Suppressor macrophage (primary cell): ENCODE measurements at places on chromosomes 7 and 10.

DNA sequence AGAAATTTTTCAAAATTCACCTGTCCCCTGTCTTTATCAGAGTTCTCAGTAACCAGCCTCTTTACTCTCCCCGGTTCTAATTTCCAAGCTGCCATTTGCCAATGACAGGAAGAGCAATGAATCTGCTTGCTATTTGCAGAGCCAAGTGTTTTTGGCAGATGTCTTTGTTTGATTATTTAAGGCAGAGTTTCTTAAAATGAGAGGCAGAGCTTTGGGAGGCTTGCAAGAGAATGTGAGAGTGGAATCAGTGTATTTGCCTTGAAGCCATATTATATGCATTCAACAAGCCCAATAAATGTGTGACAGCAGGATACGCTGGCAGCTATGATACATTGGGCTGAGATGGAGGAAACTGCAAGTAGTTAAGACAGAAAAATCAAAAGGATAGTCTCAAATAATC is 196.5 kb downstream of the PHF14 start:
- no peak for DNase-seq

DNA sequence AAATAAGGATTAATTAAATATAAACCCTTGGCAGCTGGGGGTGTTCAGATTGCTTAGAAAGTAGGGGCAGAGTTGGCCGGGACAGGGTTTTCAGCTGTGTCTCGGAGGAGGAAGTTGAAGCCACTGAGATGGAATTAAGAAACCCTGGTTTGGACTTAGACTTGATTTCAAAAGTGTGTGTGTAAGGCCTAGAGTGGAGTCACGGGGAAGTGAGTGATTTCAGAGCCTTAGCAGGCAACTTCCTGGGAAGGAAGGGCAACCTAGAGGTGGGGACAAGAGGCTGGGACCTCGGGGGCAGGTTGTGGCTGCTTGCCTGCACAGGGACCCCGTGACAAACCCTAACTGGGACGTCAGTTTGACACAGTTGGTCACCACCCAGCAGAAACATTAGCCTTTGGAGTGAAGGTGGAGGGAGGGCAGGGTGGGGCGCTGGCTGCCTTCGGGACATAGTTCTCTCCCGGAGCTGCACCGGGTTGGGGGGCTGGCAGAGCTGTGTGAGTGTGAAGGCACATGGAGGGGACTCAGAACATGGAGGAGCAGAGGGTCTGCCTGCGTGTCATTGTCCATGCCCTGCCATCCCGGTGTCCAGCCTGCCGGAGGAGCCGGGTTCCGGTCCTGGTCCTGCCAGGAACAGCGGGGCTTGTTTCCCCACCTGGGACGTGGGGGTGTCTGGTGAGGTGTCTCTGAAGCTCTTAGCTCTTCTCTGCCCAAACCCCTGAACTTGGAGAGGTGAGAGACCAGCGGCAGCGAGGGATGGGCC is 1.8 kb downstream of the BRI3 start:
- peak; percentile 91 for DNase-seq

GRCh38 chr7:31508823-31509222 is 5.1 kb upstream of the ITPRID1 start:
- no peak for DNase-seq

DNA sequence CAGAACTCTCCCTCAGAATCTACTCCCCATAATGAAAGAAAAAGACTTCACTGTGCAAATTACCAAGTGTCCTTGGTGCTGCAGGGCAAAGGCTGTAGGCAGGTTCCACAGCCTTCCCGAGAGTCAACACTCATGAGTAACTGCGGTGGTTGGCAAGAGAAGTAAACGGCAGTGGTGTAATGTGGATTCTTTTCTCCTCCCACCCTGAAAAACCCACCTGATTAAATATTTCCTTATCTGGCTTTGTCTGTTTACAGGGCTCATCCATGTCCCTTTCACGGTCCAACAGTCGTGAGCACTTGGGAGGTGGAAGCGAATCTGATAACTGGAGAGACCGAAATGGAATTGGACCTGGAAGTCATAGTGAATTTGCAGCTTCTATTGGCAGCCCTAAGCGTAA is 300.9 kb downstream of the BICC1 start:
- DNase-seq = no peak

GRCh38 chr10:118853916-118854315 is 99.1 kb upstream of the CACUL1 start:
- DNase-seq = no peak

DNA sequence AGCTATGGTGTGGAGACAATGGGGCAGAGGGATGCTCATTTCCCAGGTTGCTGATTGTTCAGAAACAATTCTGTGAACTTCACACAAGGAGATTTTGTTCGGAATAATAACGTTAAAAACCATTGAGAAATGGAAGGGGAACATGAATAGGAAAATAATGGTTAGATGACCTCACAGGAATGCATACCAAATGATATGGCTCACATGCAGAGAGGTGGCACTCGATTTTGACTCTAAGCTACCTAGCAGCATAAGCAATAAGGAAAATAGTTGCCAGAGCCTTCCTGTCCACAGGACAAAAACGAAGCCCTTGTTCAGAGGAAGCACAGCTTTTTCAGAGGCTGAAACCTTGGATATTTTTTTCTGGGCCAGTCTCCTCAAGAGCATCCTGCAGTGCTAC is 293.1 kb downstream of the ZEB1 start:
- no peak for DNase-seq
